CD4-positive, alpha-beta T cell treated with Interleukin-12 subunit alpha and Interleukin-12 subunit beta, for 1 hour (primary cell): ENCODE measurements at places on chromosomes 2 and 18.

GRCh38 chr2:157644776-157645175 lies 16.1 kb upstream of the ACVR1C start:
- no peak for DNase-seq

GRCh38 chr18:39453882-39454281 lies 1888.3 kb upstream of the CELF4 start:
- DNase-seq = no peak

GRCh38 chr2:157784169-157784822 lies 91.8 kb downstream of the ACVR1 start:
- DNase-seq = peak; percentile 1

DNA sequence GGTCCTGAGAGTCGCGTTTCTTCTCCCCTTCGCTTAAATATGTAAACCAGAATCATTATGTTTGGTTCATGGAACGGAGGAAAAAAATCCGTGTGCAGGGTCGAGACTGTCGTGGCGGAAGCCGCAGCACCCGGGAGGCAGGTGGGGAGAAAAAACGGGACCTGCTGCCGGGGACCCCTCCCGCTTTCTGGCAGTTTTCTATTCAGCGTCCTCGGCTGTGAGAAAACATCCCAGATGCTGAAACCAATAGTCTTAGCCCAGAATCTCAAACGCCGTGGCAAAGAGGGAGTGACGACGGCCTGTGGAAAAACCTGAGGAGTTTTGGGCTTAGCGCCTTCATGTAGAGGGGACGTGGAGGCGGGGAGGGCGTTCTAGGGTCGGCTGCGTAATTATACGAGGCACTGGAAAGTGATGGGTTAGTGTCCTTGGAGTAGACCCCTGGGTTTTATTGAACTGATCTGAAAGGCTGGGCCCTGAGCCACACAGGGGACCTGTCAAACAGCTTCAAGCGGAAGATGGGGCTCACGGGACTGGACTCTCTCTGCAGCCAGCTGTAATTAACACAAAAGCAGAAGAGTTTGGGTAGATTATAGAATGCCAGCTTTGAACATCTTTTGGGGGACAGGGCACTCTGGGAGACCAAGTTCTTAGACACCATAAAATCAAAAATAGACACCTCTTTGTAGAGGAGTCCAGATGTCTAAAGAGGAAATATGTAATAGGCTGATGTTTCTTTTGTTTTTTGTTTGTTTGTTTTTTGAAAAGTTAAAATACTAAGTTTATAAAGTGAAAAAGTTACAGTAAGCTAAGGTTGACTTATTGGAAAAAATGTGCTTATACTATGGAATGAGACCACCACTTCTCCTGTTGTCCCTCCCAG lies 834 bp upstream of the BUB1 start:
- no peak for DNase-seq

GRCh38 chr2:241237949-241238371 lies 49.5 kb downstream of the ANO7 start:
- no peak for DNase-seq

- DNase-seq = no peak
Observed at GRCh38 chr2:233262562-233262961, 11.1 kb downstream of the ATG16L1 start.

DNA sequence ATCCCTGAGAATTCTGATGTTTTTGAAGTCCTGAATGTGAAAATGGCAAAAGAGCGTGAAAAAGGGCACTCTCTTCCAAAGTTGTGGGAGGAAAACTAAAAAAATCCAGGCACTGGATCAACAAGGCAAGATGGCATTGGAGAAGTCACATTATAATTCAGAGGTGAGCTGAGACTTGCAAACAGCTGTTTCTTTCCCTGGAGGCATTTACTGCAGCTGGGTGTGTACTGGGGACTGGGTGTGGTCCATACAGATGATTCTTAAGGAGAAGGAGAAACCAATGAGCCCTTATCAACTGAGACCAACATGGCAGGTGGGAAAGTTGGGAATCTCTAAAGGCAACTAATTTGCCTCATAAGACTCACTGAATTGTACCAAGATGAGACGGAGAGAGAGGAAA lies 313.9 kb downstream of the TRIB2 start:
- DNase-seq = no peak

DNA sequence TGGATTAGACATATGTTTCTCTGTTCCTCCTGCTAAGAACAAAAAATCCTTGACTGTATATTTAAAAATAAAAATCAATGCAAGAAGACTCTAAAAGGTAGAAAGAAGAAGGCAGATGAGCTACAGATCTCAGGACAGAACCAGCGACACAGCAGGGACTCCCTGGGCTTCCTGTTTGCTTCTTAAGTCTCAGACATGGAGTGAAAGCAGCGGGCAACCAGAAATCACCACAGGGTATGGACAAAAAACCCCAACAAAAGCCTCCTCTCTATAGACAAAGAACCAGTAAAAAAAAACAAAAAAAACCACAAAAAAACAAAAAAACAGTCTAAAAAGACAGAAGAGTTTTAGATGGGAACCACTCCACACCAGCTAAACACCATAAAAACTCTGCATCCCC lies 971.0 kb upstream of the GYPC start:
- no peak for DNase-seq

DNA sequence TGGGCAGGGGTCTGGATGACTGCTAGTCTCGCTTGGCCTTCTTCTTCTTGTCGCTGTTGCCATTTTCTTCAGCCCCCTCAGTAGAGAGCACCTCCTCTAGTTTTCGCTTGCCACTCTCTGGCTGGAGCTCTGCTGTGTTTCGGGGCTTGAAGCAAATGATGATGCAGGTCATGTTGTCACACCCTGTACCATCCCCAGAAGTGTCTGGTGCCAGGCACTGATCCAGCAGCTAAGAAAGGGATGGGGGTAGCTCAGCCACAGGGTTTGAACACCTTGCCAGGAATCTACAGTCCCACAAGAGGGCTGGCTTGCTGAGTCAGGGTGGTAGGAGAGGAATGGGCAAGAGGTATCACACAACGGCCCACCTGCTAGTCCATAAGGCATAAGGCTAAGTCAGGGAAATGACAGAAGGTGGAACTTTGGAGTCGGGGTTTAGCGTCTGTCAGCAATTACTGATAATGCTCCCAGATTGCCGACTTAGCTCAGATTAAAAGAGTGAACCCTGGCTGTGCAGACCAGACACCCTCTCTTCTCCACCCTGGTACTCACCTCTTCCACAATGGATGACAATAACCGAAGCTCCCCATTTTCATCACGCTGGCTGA lies 1.1 kb upstream of the ZNF513 start:
- DNase-seq = no peak

- peak; percentile 22 for DNase-seq
Observed at GRCh38 chr2:8679827-8680731, 1.8 kb upstream of the ID2 start.

DNA sequence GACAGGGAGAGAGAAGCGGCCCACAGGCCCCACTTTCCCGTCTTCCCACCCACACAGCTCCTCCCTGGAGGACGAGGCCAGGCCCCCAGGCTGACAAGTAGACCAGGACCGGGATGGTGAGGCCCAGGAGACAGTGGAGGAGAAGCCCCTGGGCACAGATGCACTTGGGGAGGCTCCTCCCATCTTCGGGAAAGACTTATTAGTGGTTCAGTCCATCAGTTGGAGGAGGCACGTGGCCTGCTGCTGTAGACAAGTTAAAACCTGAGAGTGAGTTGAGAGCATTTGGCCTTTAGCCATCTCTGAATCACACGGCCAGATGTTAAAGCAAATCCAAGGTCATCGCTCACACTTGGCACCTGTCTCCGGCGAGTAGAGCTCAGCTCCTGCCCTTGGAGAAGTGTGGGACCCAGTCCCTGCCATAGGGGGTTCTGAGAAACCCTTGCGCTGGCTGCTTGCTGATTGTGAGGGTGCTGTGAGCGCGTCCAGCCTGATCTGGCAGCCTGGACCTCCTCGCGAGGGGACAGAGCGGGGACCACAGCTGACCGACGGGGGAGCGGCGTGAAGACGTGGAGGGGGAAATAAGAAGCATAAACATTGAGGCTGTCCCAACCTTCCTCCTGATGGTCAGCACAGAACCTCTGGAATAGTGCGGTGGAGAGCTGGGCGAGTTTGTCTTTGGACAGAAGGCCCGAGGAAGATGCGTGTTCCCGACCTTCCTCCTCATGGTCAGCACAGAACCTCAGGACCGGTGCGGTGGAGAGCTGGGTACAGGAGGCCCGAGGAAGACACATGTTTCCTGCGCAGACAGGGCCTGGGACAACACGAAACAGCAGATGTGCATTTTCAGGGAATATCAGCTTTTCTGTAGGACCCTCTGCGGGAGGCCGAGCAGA lies 24.7 kb upstream of the ALLC start:
- no peak for DNase-seq

DNA sequence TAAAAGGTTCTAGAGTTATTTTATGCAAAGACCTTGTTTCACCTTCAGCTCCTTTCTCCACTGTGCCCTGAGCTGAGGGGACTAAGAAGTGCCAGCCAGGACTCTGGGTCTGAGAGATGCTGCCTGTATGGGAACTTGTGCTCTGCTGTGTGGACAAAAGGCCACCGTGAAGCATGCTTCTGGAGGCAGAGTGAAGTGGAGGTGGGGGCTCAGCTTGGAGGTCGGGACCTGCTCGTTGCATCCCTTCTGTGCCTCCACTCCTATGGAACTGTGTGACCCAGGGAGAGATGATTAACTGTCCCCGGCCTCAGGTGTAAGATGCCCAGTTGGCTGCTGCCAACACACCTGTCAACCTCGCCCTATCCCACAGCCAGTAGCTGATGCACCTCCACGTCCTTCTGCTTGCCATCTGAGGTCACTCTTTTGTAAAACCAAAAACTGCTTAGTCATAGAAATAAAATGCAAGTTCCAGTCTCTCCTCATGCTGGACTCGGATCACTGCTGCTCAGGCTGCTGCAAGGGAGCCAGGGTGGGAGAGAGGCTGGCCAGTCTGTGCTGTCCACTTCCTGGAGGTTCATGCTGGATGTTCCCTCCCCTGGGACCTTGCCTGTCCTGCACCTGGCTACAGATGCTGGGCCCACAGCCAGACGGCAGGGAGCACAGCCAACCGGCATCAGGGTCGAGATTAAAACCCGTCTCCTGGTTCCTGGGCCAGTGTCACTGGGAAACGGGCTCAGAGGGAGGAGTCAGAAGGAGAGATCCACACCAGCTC lies 113.2 kb downstream of the ACKR3 start:
- DNase-seq = no peak

DNA sequence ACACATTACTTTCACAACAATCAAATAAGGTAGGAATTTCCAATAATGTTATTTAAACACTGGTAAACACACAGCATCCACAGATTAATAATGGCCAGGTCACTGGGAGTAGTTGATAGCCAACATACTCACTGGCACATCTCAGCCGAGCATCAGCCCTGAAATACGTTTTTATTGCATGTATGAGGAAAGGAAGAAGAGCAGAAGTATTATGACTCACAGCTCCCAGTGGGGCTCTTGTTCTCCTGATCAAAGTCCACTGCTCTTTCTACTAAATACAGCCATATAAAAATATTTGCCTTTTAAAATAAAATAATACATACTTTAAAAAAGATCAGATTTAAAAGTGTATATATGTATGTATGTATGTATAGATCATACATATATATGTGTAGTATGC lies 999.6 kb downstream of the SUCLG1 start:
- no peak for DNase-seq

DNA sequence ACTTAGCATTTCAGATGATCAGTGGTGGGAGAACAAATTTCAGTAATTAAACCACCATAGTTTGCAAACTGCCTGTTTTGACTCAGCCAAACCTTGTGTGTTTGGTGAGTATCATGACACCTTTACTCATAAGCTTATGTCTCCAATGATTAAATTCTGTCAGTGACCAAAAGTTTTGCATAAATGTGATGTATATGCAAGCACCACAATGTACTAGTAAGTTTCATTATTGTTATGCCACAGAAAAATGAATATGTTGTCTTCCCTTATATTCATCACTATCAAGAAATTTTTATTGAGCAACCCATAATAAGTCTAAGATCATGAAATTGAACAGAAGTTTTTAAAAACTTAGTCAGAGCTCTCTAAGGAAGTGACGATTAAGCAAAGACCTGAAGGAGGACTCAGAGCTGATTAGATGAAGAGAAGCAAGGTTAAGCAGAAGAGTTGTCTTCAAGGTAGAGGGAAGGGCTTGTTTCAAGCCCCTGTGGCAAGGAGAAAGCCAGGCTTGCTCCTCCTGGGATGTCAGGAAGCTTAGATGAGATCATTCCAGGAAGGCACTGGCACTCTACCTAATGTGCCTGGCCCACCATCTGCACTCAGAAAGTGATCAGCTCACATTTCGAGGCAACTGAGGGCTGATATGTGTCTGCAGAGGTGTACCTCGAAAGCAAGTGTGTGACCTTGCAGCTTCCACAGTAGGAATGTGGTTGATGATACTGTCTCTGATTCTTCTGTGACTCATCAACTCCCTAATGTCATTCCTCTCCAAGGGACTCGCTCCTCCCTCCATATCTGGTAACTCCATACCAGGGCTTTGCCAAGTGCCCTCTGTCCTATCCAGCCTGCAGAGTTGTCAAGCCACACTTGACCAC lies 54.7 kb downstream of the KCTD18 start:
- DNase-seq = no peak

DNA sequence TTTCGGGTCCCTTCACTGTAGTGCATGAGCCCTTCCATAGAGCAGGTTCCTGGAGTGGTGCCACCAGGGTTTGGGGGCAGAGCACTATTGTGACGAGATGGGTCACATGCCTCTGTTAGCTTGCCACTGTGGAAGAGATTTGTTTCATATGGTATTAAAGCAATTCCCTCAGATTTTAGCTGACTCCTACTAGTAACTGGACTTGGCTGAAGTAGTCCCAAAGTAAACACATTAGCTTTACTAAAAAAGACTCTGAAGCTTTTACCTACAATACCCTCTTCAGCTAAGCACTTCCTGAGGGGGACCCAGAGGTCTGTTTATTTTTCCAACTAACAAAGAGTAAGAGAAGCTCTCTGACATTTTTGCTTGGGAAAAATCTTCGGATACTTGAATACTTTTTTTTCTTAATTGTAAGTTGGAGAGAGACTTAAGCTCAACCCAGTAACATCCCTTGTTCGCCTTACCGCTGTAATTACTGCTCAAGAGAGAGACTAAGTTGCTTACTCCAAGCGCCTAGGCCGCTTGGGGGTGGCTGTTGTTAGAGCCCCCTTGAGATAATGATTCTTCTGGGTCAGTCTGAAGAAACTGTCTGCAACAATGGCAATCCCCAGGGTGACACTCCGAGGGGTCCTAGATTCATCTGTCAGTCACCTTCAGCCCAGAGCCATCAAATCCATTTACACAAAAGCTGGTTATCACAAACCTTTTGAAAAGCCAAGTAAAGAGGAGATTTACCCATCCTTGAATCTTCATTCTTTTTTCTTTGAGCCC lies 177.4 kb downstream of the FIGN start:
- DNase-seq = no peak
